COR-L47 (cell line): ENCODE measurements at places on chromosomes 1 and 21.
A peak's percentile ranks its signal among the peaks of the same experiment; 100 is the strongest.

DNA sequence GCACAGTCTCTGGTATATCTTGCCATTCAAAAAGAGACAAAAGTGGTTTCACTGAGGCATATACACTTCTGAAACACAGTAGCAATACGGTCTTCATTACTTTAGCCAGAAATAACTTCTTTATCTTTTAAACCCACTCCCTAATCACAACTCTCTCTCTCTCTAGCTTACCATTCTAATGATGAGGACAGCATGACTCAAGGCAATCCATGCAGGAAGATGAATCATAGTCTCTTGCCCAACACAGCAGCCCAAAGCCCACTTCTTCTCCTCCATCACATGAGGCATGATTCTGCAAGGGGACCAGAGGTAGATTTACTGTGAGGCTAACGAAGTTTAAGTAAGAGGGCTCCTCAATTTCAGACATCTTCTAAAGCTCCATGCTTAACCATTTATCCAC lies 285.0 kb upstream of the NR5A2 start:
- DNase-seq: no peak

GRCh38 chr1:150464422-150464826 lies 22.8 kb upstream of the TARS2 start:
- DNase-seq: peak; percentile 54

- no peak for DNase-seq
Observed at GRCh38 chr1:44628962-44629756, 45.1 kb downstream of the TMEM53 start.

GRCh38 chr1:3712573-3713535 lies 39.4 kb upstream of the CCDC27 start:
- no peak for DNase-seq

DNA sequence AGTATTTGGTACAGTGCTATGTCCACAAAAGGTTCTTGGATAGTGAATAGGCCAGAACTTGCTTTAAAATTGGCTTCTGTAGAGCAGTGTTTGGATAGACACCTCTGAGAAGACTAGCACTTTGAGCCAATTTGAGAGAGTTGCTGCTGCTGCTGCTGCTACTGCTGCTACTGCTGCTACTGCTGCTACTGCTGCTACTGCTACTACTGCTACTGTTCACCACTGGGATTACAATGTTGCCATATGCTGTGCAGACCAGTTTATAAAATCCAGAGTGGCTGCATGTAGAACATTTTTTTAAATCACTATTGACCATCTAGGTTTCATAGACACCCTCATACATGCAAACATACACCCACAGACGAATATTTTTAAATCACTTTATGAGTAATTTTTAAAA lies 15.3 kb downstream of the GORAB start:
- no peak for DNase-seq

DNA sequence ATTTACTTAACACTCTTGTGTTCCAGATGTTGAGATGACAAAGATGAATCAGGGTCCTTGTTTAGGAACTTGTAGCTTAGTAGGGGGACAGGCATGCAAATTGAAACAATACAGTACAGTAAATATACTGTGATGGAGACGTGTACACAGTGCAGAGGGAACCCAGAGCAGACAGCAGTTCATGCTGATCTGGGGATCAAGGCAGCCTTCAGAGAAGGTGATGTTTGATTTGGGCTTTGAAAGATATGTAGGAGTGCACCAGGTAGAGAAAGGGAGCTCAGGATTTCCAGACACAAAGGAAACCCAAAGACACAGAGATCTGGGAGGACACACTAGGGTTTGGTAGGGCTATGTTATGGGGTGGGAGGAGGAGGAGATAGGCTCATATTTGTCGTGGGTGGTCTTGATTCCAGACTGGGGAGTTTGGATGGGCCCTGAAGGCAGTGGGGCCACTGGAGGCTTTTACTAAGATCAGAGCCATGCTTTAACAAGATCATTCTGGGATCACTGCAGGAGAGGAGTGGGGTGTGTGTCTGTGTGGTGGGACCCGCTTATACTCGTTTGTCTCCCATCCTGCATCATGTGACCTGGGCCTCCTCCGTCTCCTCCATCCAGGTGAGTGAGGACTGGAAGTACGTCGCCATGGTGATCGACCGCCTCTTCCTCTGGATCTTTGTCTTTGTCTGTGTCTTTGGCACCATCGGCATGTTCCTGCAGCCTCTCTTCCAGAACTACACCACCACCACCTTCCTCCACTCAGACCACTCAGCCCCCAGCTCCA lies 7.8 kb downstream of the CHRNB2 start:
- DNase-seq: no peak

- no peak for DNase-seq
Observed at GRCh38 chr1:113223546-113223945, 150.5 kb downstream of the LRIG2 start.

GRCh38 chr21:25456672-25457071 lies 150.6 kb downstream of the MRPL39 start:
- no peak for DNase-seq

DNA sequence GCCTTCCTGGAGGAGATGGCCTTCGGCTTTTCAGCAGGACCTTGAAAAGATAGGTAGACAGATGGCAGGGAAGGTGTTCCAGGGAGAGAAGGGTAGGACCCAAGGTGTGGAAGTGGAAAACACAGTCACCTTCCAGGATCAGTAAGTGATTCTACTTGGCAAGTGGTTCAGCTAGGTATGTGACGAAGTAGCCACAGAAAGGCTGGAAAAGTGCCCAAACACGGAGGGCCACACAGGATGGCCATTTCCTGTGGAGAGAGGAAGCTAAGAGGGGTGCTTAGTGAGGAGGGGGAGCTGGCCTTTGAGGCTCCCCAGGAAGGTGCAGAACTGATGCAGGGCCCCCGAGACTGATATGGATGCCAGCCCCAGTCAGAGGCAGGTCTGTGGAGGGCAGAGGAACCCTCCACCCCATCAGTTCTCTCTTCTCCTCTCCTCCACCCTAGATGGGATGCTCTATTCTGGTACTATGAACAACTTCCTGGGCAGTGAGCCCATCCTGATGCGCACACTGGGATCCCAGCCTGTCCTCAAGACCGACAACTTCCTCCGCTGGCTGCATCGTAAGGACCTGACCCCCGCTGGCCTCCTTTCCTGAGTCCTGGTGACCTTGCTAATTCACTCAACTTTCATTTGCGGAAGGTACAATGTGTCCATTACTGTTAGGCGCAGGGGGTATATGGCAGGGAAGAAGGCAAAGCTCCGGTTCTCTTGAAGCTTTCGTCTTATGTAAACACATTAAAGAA lies 6.8 kb downstream of the SEMA4A start:
- no peak for DNase-seq

DNA sequence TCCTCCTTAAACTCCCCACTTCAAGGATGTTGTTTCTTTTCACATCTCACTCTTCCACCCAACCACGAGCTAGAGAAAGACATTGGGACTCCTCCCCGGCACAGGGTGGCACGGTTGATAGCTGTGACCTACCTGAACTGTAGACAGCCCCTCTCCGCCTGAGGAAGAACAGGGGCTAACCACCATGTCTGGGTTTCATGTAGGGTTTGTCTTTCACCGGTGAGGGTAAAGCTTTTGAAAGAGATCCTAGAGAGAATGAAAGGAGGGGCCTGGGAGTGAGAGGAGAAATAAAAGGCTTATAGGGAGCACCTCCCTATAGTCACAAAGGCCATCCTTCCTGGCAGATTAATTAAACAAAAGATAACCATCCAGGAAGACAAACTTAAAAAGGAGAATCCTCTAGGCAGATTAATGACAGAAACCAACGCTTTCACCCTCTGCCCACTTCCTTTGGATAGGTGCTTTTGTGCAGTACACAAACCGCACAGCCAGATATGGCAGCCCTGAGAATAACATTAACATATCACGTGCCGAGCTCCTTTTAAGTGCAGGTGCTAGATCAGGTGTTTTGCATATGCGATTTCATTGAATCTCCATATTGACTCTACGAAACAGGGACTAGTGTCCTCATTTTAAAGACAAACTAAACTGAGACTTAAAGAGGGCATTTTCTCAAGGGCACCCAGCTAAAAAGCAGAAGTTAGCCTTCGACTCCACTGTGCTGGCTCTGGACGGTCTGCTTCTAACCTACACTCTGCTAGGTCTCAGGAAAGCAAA lies 178.1 kb upstream of the RUNX1 start:
- peak; percentile 19 for DNase-seq

DNA sequence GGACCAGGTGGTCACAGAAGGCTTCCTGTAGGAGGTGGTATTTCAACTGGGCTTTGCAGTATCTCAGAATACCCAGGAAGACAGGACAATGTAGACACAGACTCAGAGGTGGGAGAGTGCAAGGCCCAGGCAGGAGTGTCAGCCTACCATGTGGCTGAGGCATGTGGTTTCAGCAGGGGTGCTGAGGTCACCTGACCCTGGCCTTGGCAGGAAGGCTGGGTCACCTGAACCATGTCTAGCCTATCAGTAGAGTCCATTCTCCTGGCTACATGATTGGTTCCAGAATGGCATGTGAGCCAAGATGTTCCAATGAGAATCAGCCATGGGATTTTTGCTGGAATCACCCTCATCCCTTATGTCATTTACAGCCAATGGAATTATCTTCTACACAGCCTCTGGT lies 169.4 kb downstream of the ACTL8 start:
- DNase-seq: no peak
